Left ventricle myocardium inferior (tissue), 1 donor: ENCODE measurements at places on chromosomes 2 and 18. TPM values are rescaled to one million over a fixed set of nuclear protein-coding genes. Genes with fewer than 3 reads are reported as not detected.
A peak's percentile ranks its signal among the peaks of the same experiment; 100 is the strongest.

The VPS4B gene
- 16.7 TPM for total RNA-seq

The CPO gene
- 0.25 TPM for total RNA-seq

The L3MBTL4 gene
- 3.5 TPM for total RNA-seq

The PLEK gene
- 4.8 TPM for total RNA-seq

The CFC1 gene
- total RNA-seq, result not detected

The IGFBP2 gene
- total RNA-seq, result 136 TPM

The PPIL3 gene
- total RNA-seq, result 27.3 TPM

The GREB1 gene
- total RNA-seq, result 7.8 TPM

The SEMA4F gene
- total RNA-seq, result 2.9 TPM

- DNase-seq, result no peak
Observed at GRCh38 chr18:42413870-42414269, 458.8 kb downstream of the PIK3C3 start.

DNA sequence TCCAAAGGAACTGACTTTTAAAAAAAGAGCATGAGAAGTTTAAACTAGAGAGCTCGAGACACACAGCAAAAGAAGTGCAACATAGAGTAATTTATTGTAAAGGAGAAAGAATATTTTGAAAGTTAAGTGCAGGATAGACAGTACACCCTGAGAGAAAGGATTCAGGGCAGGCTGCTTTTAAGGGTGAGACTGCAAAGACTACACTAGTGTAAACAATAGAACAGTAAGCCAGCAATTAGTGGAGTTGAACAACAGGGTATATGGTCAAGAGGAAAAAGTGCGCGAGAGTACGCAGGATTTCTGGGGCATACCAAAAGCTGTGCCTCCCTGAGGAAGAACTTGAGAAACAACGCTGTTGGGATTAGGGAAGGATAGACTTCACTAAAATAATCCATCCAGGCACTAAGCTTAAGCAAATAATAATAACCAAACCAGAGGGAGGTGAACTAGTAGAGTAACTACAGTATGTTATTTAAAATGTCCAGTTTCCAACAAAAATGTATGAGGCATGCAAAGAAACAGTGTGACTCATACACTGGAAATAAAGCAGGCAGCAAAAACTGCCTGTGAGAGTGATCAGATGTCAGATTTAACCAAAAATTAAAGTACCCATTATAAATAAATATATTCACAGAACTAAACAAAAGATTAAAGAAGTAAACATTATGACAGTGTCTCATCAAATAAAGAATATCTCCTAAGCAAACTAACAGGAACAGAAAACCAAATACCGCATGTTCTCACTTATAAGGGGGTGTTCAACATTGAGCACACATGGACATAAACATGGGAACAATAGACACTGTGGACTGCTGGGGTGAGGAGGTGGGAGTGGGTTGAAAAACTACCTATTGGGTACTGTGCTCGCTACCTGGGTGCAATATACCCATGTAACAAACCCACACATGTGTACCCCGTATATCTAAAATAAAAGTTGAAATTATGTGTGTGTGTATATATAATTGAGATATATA is 40.5 kb upstream of the EMILIN2 start:
- DNase-seq, result no peak

DNA sequence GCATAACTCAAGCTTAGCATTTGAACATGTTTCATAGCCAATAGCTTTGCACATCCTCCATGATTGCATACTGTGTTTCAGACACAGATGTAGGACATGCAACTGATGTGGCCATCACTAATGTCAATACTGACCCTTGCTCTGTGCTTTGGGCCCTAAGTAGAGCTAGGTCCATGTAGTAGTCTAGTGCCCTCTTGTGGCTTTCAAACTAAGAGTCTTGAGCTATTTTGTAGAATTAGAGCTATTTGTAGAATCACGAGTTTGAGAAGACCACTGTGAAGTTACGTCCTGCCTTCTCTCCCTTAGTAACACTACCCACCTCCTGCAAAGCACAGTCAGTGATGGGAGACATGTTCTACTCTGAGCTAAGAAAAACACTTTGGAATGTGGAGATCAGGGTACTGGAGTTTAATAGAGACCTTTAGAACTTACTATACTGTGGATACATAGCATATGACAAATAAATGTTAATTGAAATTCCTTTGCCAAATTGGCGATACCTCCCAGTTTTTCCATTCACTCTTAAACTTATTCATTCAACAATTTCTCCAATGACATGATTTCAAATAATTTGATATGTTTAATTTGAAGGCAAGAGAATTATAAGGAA is 306.5 kb upstream of the TNP1 start:
- DNase-seq, result no peak

GRCh38 chr2:2572393-2573204 is 241.5 kb upstream of the MYT1L start:
- no peak for DNase-seq

DNA sequence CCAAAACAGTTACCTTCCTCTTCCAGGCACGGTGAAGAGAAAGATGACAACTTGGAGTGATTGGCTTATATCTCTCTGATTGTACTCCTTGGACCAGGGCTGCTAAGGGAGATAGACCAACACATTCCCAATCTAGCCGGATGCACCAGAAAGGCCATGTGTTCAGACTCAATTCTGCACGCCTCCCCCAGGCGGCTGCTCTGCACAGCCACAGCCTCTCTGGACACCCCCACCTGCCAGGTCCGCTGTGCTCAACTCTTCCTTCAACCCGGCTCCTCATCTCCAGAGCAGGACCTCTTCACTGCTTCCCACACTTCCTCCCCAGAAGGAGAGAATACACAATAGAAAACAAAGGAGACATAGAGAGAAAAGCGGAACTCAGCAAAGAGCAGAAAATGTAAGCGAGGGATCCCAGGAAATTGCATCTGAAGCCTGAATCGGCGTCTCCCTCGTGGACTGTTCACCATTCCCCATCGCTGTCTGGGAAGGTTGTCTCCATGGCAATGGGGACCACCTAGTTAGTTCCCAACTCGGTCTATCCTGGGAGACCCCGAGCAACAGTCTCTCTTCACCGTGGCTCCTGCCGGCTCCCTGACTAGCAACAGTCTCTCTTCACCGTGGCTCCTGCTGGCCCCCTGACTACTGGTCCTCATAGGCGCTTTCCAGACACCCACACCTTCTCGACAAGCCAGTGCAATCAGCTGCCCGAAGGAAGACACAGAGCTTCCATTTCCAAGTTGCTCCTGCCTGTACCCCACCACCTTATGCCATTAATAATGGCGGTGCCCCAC is 361.7 kb upstream of the MYT1L start:
- no peak for DNase-seq

GRCh38 chr2:40440835-40441234 is 11.1 kb downstream of the SLC8A1 start:
- no peak for DNase-seq

DNA sequence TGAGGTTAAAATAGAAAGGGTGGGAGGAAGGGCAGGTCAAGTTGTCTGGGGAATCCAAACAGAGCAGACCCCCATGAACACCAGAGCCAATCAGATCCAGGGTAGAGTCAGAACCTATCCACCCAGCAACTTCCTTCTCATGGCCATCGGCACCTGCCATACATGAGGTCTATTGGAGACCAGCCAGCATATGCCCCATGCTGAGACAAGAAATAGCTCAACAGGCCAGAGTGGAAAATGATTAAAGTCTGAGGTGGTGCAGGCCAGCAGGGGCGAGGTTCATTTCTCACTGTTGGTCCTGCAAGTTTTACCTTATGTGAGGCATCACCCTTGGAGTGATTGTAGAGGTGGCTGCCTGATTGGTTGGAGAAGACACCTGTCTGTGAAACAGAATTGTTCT is 89.2 kb downstream of the LONRF2 start:
- no peak for DNase-seq

DNA sequence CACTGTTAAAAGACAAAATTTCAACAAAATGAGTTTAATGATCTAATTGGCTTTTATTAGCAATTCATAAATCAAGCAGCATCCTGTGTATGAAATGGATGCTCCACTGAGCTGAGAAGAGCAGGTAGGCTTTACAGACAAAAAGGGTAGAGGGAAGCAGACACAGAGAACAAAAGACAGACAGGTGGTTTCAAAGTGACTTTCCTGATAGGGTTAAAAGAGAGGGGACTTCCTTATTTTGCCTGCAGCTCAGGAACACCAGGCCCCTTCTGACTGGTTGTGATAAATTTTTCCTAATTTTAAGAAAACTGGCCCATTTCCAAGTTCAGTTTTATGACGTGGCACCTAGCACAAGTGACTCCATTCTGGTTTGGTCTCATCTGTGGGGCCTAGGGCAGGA is 11.9 kb downstream of the TEX51 start:
- DNase-seq, result no peak

DNA sequence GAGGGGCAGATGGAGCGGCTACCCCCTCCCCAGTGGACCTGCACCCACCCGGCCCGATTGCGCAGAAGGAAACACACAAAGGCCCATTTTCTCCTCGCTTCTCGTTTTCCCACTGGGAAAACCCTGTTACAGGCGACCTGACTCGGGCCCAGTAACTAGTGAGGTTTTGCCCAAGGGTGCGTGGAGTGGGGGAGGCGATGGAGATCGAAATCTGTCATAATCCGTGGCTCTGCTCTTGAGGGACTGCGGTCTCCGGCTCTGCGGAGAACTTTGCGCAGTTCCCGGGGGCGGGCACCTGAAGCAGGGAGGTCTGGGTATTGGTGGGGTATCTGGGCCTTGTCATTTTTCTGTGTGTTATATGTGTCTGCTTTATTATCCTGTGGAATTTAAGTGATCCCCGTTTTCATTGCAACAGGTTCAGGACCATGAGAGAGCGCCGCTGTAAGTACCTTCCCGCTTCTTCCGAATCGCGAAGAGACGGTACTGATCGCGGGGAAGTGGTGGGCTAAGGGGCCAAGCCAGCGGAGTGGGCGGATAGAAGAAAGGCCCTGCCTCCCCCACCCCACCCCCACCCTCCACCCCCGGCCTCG is 4.0 kb upstream of the HOXD4 start:
- no peak for DNase-seq

DNA sequence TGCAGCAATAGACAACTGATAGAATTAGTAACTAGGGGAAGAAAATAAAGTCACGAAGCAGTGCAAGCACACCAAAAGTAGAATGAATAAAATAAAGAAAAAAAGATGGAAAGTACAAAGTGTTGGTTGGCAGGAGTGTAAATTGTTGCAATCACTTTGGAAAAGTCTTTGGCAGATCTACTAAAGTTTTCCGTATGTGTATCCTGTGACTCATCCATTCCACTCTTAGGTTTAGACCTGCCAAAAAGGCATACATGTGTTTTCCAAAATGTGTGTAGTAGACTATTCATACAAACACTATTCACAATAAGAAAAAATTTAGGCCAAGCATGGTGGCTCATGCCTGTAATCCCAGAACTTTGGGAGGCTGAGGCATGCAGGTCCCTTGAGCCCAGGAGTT is 282.1 kb upstream of the FSIP2 start:
- DNase-seq, result no peak

GRCh38 chr2:62340994-62341484 is 145.1 kb downstream of the B3GNT2 start:
- DNase-seq, result peak; percentile 43

DNA sequence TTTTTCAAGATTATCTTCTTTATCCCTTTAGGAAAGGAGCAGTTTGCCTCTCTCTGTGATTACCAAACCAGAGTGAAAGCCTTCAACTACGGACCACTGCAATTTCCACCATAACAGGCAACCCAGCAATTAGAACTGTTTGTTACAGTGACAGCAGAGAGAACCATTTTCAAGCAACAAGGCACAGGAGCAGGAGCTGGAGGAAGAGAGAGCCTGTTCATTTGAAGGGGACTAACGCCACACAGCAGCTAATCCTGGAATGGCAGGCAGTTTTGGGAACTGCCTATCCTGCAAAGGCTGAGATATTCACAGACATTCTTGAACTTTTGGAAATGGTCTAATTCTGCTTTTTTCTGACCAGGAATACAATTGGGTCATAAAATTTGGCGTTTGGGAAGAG is 1541.9 kb upstream of the PIK3C3 start:
- DNase-seq, result no peak
